Cardiac septum (tissue), 1 donor: ENCODE measurements at places on chromosomes 1 and 21. TPM values are rescaled to one million over a fixed set of nuclear protein-coding genes. Genes with fewer than 3 reads are reported as not detected.

The KCNN3 gene
- total RNA-seq = 2.8 TPM

The AADACL3 gene
- not detected for total RNA-seq

- no peak for DNase-seq
These were observed 1.7 kb downstream of the COL8A2 start for GRCh38 chr1:36123356-36123755.

DNA sequence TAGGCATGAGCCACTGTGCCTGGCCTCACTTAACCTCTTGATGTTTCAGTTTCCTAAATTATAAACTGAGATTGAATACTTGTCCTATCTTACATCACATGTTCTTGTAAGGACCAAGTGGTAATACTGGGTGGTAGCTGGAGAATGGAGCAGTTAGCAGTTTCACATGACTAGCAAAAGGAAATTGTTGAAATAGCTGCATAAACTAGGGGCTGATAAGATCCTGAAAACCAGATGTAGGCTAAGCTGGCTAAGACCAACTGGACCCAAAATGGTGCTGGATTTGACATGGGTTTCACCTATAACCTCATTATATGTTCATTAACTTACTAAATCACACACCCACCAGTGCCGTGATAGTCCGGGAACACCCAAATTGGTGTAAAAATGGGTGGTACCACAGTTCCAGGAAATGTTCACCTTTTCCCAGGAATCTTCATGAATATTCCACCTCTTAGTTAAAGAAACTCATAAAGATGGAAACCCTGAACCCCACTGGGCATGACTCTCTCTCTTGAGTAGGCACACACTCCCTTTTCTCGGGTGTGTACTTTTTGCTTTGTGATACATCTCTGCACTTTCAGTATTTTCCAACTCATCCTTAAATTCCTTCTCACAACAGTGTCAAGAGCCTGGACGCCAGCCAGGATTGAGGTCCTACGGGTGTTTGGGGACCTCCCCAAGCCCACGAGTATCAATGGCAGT, at the start of gene PAPPA2:
Gene PAPPA2, plus strand, starts transcription at position 502 of the 705 bp plus-strand sequence. CDS start 93,148 bp downstream, outside the sequence.
- no peak for DNase-seq

DNA sequence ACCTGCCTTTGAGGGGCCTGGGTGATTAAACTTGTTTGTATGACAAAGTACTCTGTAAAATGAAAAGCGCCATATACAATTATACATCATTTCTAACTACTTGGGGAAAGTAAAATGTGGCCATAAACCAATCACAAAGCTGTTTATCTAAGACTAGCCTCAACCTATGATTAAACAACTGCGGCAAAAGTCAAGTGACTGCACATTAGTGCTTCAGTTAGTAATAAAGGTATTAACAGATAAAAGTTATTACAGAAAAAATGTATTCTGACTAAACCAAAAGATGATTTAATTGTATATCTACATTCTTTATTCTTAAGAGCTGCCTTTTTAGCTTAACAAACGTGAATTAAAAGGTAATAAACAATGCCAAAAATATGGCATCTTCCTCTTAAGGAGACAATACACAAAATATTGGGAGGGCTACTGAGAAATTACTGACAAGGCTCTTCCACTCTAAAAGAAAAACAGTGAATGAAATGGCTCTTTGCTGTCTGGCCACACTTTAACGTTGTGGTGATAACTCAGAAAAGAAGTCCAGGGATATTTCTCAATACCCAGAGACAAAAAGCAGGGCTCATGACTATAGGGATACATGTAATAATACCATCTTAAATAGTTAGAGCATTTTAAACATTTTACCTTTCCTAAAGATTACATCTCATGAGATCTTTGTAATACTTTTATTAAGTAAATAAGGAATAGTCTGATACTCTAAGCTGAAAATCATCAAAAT, 8.6 kb downstream of the ARHGAP29 start:
- DNase-seq = no peak

The ADAM30 gene
- 0.11 TPM for total RNA-seq

GRCh38 chr1:42340093-42340492, 5.1 kb upstream of the FOXJ3 start:
- no peak for DNase-seq

GRCh38 chr1:87200875-87201638, 127.6 kb upstream of the LMO4 start:
- no peak for DNase-seq

- peak; percentile 49 for DNase-seq
These were observed 4.8 kb upstream of the MMEL1 start for GRCh38 chr1:2637442-2638145.

The LRRC7 gene
- total RNA-seq = 0.11 TPM

The ANP32E gene
- 55.3 TPM for total RNA-seq

The PLPPR4 gene
- total RNA-seq = 1.0 TPM

DNA sequence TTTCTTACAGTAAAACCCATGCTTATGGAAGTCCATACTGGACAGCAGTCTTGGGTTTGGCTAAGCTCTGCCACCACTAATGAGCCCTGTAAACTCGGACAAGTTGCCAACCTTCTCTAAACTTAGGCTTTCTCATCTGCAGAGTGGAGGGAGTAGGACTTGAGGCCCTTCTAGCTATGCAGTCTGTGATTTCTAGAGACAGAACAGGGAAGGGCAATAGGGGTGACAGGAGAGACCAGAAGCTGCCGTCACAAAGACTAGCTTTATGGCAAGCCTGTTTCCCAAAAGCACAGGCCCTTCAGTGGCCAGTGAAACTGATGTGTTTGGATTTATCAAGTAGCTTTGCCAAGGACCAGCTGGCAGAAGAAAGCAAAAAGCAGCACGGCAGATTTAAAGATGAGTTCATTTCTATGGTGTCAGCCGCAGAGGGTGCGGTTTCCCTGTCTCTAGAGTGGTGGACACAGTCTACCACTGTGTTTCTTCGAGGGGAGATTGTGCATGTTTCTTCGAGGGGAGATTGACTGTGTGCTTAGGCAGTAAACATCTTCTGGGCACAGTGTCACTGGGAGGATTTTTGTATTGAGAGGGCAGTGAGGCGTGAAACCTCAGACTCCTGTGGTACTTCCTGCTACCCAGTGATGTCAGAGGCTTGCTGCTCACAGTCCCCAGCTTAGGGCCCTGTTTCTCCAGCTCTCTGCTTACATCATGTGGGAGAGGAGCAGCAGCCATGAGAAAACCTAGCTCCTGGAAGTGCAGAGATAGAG, 119.0 kb downstream of the ROR1 start:
- DNase-seq = no peak

- DNase-seq = peak; percentile 46
These were observed 86.0 kb downstream of the MATN1 start for GRCh38 chr1:30637183-30637980.

- no peak for DNase-seq
These were observed 518.5 kb upstream of the ZRANB2 start for GRCh38 chr1:71599306-71599705.

DNA sequence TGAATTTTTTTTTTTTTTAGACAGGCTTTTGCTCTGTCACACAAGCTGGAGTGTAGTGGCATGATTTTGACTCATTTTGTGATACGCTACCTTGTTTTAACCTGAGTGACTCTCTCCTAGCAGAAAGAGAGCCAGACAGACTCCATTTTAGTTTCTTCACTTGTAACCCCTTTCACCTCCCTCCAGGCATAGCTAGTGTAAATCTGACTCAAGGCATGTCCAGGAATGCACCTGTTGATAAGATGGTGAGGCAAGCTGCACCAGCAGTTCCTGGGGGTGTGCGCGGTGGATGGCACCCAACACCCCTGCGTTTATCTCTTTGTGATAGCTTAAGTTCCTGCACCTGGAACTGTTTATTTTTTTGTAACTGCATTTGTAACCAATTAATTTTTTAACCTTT, 4.7 kb upstream of the PHACTR4 start:
- DNase-seq = no peak

DNA sequence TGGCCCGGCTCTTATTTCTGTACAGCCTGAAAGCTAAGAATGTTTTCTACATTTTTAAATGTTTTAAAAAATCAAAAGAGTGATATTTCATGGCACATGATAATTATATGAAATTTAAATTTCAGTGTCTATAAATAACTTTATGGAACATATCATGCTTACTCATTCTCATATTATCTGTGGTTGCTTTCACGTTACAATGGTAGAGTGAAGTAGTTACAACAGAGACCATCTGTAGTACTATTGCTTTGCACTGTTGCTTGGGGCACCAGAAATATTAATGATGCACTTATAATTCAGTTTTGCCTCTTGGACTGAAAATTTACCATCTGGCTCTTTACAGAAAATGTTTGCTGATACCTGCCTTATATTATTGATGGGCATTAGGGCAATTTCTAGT, 481.6 kb downstream of the PLPP3 start:
- DNase-seq = no peak

- no peak for DNase-seq
These were observed 312.8 kb downstream of the HLX start for GRCh38 chr1:221192055-221192454.
